ENCODE measurements at places on chromosomes 2 and 18. TPM values are rescaled to one million over a fixed set of nuclear protein-coding genes. Genes with fewer than 3 reads are reported as not detected.

GRCh38 chr2:205752296-205752820 is 70.1 kb downstream of the NRP2 start:
- no peak for DNase-seq

Gene SCYGR1
- not detected for total RNA-seq

- no peak for DNase-seq
Observed at GRCh38 chr2:120892967-120893667, 157.4 kb downstream of the GLI2 start.

Gene RAPGEF4
- 4.8 TPM for total RNA-seq

DNA sequence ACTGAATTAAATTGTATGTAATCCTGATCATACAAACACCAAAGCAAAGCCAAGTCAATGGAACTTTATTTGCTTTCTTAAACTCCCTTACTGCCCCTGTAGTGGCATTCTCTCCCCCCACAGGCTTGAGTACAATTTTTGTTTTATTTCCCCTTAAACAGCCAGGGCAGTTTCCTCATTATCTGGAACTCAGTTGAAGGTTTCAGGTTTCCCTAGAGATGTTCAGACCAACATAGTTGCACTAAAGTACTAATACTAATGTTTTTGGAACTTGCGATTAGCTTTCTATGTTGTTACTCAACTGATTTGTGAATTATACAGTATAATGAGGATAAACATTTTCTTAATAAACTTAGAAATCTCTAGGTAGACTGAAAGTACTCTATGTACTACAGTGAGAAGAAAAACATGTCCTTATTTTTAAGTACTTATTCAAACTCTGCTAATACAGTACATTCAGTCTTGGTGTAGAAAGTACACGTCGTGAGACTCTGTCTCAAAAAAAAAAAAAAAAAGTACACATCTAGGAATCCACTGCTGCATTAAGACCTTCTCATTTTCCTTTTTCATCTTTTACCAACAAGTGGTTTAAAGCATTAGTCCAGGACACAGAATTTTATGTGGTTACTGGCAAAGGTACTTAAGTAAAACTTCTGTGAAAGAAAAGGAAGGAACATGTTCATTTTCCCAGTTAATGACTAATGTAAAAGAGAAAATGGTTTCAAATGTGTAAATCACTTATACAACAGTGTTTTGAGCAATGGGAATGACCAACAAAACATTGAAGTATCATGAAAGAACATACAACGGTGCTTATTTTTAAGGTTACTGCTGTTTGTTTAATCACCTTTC is 209.5 kb upstream of the SMAD7 start:
- DNase-seq, result no peak

All from Peyer's patch (tissue), 4 donors.